ENCODE measurements at places on chromosomes 12 and 14.

GRCh38 chr14:33509454-33509853 is 441.4 kb downstream of the EGLN3 start:
- DNase-seq, result no peak

DNA sequence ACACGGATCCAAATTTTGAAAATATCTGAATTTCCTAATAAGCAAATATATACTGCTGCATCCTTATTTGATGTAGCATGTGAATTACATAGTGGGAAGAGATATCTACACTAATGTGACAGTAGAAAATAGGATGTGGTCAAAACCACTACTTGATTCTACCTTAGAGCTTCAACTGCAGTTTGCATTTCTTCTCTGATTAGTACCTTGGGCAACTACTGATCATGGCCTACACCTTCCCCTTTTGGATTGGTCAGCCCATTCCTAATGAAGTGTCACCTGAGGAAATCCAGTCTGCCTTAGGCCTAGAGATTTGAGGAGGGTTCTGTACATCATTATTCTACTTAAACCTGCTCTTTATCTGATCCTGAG is 10.7 kb downstream of the LLPH start:
- no peak for DNase-seq

GRCh38 chr12:99911967-99912366 is 72.8 kb downstream of the ANKS1B start:
- no peak for DNase-seq

- DNase-seq, result peak; percentile 31
Observed at GRCh38 chr14:67704484-67705089, 2.9 kb downstream of the RDH12 start.

- no peak for DNase-seq
Observed at GRCh38 chr12:53046655-53047220, 3.1 kb upstream of the TNS2 start.

- no peak for DNase-seq
Observed at GRCh38 chr12:92488735-92489134, 214.1 kb upstream of the PLEKHG7 start.

- no peak for DNase-seq
Observed at GRCh38 chr12:23356440-23356839, 593.0 kb downstream of the SOX5 start.

DNA sequence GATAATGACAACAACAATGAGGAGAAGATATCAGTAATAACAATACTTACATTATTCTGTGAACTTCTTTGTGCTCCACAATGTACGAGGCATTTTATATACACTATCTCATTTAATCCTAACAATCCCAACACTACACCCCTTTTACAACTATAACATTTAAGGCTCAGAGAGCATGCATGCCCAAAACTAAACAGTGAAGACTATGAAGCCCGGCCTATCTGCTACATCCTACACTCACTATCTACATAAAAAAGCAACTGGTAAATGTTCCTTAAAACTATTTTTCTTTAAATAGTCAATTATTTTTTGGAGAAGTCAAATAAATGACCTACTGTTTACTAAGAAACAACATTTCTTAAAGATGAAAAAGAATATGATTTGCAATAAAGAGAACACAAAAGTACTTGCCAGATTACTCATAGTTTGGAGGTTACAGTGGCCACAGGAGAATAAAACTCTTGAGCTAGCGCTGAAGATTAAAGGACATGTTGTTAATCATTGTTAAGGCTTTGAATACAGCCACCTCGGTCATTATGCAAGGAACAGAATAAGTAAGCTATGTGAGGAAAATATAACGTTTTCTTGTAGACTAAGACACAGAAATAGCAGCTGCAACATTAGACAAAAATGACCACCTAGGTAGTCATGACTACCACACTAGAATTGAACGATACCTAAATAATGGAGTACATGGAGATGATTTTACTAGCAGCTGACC is 56.7 kb downstream of the EPS8 start:
- no peak for DNase-seq

DNA sequence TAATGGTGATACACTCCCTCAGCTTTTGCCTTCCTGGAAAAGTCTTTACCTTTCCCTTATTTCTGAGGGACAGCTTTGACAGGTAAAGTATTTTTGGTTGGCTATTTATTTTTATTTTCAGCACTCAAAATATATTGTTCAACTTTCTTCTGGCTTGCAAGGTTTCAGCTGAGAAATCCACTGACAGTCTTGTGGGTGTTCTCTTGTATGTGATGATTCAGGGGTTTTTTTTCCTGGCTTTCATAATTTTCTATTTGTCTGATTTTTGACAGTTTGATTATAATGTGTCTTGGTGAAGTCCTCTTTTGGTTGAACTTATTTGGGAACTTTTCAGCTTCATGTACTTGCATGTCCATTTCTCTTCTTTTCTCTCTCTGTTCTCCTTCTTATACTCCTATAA is 73.7 kb upstream of the OTOGL start:
- no peak for DNase-seq

DNA sequence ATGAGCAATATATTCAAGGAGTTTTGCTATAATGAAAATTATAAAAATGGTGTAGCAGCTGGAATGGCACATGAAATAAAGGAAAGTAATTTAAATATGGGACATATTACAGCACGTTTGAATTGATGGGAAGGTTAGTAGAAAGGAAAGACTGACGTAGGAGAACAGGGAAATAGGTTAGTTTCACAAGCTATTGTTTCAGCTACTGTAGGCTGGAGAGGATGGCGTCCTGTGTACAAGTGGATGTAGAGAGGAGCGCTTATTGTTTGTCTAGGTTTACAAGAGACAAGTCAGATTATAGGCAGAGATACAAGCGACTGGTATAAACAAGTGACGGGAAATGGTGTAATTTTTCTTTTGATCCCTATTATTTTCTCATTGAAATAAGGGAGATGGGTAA is 431.2 kb upstream of the PDE3A start:
- no peak for DNase-seq

DNA sequence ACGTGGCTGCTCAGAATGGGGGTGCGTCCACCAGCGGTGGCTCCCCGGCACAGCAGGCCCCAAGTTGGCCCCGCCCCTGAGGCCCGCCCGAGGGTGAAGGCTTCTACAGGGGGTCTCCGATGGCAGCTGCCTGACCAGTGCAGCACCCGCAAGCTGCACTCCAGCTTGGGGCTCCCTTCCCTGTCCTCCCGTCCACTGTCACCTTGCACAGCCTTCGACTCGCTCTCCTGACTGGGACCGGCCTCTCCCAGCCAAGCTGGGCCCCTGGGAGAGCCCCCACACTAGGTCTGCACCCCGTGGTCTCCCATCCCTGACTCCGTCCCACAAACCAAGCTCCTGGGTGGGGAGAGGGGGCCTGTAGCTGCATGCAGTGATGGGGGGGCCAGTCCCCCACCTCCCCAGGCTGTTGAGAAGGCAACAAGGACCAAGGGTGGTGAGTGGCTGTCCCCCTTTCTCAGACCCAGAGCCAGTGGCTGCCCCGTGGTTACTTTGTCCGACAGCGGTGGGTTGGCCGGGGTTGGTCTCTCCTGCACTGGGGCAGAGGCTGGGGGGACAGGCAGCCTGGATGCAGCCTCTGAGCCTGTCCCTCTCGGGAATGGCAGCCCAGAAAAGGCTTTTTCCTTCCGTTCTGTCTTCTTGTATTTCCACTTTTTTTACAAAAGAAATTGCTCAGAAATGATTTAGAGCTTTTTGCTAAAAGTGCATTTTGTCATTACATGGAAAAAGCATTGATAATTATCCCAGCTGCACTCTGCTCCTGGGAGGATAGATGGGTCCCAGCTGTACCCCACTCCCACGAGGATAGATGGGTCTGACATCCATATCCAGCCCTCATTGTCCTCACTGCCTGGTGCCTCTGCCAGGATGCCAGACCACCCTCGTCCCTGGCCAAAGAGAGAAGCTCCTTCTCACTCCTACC is 217.0 kb downstream of the KIF26A start:
- DNase-seq, result no peak

DNA sequence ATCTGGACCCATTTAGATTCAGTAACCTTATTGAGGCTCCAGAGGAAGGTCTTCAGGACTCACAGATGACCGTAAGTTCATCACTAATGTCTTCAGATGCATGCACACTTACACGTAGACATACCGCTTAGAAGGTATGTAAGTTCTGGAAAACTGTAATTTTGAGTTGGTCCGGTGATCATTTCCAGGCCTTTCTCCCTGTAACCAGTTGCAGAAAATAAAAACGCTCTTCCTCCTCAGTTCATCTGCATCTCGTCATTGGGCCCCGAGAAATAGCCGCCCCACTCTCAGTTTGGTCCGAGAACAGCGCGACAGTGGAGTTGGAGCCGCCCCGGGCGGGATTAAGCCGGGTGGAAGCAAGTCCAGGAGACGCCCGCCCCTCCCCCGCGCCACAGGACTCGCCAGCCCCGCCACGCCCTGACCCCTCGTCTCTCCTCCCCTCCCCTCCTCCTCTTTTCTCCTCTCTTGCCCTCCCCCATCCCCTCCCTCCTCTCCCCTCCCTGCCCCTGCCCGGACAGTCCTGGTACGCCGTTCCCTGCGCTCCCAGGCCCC is 83.7 kb downstream of the TNFAIP2 start:
- no peak for DNase-seq

GRCh38 chr14:83548061-83548839 is 1981.7 kb upstream of the FLRT2 start:
- DNase-seq, result no peak

GRCh38 chr12:51822956-51823355 is 25.6 kb downstream of the FIGNL2 start:
- no peak for DNase-seq

DNA sequence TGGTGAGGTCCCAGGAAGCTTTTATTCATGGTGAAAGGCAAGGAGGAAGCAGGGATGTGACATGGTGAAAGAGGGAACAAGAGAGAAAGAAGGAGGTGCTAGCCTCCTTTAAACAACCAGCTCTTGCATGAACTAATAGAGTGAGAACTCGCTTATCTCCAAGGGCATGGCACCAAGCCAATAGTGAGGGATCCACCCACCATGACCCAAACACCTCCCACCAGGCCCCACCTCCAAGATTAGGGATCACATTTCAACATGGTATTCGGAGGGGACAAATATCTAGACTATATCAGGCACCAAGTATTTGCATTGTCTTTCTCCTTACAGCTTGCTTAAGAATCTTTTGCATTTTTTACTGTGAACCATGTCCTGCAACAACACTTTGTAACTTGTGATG is 91.9 kb upstream of the DHRS4 start:
- DNase-seq, result no peak

- DNase-seq, result no peak
Observed at GRCh38 chr12:79624378-79624777, 66.4 kb downstream of the PAWR start.

GRCh38 chr14:76975051-76975450 is 53.5 kb downstream of the IRF2BPL start:
- no peak for DNase-seq

GRCh38 chr12:27968972-27969623 is 3.4 kb downstream of the PTHLH start:
- no peak for DNase-seq

DNA sequence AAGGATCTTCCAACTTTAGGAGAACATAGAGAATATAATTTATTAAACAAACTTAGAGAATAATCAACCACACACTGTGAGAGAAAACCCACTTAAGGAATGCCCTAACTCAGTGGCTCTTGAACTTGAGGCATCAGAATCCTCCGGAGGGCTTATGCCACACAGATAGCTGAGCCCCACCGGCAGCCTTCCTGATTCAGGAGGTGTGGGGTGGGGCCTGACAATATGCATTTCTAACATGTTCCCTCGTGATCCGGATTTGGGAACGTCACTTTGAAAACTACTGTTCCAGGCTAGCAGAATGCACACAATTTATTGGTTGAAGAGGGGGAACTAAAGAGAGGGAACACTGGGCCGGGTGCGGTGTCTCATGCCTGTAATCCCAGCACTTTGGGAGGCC is 2.0 kb upstream of the SOAT2 start:
- DNase-seq, result no peak

DNA sequence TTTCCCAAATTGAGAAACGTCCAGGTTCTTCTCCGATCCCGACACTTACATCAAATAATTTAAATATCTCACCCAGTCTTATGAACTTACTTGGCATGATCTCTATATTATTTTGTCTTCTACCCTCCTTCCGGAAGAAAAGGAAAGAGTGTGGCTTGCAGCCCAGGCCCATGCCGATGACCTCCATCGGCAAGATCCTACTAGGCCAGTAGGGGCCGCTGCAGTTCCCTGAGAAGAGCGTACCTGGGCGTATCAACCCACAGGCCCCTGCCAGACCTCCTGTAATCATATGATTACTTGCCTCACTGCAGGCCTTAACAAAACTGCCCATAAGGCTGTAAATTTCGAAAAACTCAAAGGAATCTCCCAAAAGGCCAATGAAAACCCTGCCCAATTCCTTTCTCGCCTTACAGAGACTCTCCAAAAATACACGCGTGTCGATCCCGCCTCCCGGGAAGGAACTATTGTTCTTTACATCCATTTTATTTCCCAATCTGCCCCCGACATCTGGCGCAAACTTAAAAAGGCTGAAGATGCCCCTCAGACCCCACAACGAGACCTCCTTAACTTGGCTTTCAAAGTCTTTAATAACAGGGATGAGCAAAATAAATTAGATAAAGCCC is 69.6 kb downstream of the MOK start:
- DNase-seq, result no peak

DNA sequence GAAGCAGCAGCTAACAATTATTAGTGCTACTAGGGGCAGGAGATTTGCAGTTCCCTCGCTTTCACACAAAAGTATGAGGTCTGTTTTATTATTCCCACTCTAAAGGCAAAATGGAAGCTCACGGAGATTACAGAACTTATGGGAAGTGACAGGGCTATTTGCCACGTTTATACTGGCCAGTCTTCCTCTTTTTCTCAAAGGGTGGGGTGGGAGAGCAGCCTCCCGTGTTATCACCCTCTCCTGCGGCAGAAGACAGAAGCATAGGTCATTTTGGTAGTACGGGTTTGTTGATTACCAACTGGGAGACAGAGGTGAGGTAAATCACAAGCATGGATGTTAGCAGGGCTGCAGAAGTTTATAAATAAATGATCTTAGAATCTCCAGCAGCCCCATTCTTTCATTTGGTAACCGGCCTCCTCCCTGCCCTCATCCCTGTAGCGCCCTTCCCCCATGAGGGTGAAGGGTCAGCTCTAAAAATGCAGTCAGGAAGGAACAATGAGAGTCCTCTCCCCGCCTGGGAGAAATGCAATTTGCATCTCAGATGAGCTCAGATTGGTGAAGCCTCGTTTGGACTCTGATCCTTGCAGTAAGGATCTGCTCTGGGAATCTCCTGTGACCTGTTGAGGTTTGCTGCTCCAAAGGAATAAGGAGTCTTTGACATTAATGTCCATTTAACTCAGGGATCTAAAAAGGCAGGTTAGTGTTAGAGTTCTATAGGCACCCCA is 44.7 kb upstream of the SINHCAF start:
- no peak for DNase-seq

- no peak for DNase-seq
Observed at GRCh38 chr12:28780096-28780495, 369.0 kb upstream of the FAR2 start.
